ENCODE measurements at places on chromosomes 3 and 15.

DNA sequence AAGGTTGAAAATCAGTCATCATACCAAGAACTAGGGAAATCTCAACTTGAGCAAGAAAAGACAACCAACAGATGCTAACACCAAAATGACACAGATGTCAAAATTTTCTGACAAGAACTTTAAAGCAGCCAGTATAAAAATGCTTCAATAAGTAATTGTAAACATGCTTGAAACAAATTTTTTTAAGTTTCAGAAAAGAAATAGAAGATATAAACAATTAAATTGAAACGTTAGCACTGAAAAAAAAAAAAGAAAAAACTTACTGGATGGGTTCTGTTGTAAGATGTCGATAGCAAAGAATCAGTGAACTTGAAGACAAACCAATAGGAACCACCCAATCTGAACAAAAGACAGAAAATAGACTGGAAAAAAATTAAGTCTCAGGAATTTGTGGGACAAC, 8.0 kb downstream of the MYD88 start:
- no peak for DNase-seq

- DNase-seq = no peak
These were observed 271.2 kb upstream of the TRIM42 start for GRCh38 chr3:140406655-140407054.

DNA sequence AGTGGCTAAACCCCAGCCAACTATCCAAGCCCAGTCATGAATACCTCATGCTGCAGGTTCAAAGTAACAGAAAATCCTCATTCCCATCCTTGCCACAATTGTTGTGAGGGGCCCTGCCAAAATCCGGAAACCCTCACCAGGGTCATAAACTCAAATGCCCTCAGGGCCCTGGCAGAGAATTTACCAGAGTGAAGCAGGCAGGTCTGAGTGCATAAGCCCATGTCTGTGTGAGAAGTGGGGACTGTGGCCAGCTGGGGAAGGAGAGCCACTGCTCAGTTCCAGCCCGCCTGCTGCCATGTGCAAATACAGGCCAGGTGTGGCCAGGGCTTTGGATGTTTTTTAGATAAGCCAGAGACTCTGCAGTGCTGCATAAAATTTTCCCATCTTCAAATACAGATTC, 7.0 kb downstream of the CEP152 start:
- no peak for DNase-seq

DNA sequence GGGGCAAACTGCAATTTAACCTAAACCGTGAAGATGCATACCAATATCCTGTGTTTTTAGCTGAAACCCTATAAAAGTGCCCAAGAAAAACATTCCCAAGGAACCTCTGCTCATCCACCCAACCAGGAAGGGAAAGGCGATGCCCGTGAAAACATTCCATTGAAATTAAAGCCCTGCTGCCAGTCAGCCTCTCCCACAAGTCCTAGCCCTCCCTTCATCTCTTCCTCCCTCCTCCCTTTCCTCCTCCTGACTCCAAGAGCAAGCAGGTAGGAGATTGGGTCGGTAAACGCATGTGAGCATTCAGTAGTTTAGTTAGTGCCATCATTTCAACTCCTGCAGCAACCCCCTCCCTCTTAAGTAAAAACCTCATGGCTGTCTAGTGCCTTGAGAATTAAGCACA, 27.7 kb downstream of the HES1 start:
- no peak for DNase-seq

DNA sequence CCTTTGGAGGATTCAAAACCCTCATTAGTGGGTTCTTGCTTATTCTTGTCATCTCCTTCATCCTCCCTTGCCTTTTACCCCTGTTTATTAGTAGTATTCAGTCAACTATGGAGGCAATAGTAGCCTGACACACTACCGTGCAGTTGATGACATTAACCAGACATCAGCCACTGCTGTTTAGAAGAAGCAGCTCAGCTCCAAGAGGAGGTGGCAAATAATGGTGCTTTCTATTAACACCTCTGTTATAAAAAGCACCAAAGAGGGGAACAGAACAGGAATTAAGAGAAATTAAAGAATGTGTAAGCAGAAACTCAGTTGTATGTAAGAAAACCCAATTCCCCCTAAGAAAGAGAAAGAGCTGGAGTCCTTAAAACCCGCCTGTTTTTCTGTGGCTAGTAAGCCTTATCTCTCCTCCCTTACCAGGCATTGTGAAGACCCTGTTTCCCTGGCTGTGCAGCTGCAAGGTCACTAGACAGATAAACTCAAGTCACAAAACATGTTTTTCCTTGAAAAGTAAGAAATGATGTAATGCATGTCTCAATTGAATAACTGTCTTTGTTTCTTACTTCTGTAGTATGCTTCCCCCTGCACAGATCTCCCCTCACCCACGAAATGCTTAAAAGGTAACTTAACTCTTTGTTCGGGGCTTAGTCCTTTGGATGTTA, 21.2 kb downstream of the CCR4 start:
- no peak for DNase-seq

DNA sequence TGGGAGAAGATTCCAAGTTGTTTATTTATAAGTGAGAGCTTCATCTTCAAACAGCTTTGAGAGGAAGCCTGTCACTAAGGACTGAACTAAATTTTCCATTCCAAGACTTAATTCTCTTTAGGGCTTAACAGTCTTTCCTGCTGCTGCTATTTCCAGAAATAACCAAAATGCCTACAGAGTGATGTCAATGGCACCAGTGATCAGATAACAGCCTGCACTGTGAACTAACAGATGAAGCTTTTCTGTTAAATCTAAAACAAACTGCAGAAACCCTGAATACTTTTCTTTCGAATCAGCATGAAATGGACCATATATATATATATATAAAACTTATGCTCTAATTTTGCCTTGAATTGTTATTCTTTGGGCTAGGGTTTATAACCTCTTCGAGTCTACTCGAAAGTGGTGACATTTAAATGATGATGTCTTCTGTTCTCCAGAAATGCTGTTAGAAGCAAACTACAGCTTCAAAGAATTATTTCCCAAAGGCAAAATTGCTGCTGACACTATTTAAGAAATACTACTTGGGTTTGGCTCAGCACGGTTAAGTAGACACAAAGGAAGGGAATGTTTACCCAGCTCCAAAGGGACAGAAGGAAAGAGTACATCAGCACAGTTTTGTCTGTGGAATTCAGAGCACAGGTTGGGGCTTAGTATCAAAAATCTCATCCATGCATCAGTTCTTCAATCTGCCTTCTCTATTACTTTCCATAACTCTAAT, 238.5 kb upstream of the LRRN1 start:
- DNase-seq = no peak

GRCh38 chr15:38843051-38843501, 278.5 kb upstream of the RASGRP1 start:
- no peak for DNase-seq

GRCh38 chr3:149585401-149585726, 72.5 kb downstream of the WWTR1 start:
- DNase-seq = no peak

DNA sequence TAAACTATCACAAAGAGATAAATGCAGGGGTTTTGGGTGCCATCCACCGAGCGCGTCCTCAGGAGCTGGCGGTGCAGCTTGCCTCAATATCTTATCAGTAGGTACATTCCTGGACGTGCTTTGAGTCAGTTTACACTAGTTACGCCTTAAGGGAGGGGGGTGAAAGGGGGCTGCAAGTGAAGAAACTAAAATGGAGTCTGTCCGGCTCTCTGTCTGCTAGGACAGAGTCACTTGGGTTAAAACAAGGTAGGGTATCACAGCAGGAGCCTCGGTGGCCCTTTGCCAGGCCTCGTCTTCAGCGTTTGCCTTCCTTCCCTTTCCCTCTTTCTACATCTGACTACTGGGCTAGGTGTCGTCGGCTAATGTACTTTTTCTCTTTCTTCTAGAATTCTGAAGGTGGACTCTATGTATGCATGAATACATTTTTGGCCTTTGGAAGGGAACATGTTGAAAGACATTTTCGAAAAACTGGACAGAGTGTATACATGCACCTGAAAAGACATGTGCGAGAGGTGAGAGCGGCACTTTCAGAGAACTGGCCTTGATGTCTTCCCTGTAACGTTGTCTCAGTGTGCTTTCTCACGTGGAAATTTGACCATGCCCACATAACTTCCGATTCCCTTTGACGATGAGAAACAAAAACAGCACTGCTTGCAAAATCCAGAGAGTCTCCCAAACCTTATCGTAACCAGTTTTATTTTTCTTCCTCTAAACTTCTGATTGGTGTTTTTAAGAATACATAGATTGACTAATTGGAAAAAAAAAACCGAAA, 28.8 kb downstream of the USP13 start:
- no peak for DNase-seq

DNA sequence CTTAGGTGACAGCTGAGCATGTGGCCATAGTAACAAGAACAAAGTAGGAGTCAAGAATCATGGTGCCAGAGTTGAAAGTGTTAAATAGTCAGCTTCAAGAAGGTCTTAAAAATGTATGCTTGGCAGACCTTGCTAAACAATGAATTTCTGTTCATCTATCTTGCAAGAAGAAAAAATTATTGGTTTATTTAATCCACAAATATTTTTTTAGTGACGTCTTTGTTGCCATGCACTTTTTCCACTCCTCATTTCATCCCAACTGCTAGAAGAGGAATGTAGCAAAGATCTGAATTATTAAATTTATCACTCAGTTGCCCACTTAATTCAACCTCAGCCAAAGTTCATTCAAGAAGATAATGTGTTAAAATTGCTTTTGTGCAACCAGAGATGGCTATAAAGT, 3.2 kb upstream of the SLC4A7 start:
- no peak for DNase-seq

GRCh38 chr3:4355401-4356219, 52.4 kb downstream of the SETMAR start:
- DNase-seq = no peak

DNA sequence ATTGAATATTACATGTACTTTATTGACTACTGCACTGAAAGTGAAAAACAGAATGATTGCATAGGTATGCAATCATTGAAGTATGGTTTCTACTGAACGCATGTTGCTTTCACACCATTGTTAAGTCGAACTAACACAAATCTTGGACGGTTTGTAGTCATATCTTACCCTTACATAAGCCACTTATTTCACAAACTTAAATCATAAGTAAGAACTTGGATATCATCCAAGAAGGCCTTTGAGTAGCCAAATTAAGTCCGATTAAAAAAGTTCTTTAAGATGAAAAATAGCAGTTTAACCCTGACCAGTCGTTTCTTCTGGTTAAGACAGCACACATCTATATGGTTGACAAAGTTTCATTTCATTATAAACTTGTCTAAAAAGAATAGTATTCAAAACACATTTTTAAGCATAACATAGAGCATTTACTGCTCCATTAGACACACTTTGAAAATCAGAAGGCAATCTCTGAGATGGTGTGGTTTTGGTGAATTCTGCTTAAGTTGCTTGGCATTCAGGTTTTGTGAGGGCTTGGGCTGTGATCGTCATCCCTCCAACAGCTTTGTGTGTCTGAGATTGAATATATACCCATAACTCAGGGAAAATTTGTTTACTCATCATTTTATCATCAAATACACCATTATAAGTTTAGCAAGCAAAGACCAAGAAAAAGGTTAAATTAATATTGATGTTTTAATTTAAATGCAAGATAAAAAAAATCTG, 92.2 kb downstream of the NFKBIZ start:
- no peak for DNase-seq

GRCh38 chr3:152610622-152611021, 224.3 kb upstream of the P2RY1 start:
- DNase-seq = no peak

DNA sequence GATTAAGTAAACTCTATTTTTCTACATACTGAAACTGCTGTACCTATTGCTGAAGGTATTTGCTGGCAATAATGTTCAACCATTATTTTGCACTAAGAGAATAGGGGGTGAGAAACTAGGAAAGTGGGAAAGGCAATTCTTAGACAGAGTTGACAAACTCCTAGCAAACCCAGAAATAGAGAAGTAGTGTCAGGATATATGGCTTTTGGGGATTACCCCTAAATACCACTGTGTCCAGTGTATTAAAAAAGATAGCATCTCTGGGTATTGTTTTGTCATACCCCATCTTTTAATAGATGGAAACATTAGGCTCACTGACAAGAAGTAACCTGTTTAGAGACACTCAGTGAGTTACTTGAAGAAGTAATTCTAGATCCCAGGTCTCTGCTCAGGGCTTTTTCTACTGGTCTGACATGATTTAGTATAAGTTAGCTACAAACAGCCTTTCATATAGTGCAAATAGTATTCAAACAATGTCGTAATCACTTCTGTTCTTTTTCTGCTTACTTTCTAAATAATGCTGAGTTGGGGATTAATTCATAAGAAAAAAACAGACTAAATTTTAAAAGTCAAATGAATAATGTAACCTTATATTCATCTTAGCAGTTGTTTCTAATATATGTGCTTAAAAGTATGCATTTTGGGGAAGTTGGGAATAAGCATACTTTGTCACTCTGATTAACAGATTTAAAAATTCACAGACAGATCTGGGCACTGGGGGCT, 107.2 kb downstream of the IL1RAP start:
- DNase-seq = no peak

DNA sequence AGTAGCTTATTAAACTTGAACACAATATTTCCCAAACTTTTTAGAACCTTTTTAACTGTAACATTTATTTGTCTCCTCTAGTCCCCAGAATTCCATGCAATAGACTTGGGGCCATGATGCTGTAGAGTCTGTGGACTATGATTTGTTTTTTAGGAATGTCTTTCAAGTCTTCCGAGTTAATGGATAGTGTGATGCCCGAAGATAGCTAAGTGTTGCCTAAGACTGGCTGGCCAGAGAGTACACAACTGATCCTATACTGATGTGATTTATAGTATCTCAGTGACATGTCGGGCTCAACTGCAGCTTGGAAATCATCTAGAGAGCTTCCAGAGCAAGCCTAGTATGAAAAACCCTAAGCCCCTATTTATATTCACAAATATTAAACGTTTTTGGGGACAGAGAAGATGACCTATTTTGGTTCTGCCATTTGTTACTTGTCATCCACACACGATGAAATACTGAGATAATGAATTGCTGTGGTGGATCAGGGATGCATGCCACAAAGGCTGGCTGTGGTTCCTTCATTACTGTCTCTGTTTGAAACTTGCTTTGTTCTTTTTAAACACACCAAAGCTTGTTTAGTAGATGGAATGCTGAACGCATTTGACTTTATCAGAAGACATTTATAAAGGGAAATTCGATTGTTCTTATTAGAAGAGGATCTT, 507.4 kb downstream of the TAFA4 start:
- DNase-seq = no peak

- DNase-seq = no peak
These were observed 7.2 kb upstream of the SEC22A start for GRCh38 chr3:123194552-123194951.

DNA sequence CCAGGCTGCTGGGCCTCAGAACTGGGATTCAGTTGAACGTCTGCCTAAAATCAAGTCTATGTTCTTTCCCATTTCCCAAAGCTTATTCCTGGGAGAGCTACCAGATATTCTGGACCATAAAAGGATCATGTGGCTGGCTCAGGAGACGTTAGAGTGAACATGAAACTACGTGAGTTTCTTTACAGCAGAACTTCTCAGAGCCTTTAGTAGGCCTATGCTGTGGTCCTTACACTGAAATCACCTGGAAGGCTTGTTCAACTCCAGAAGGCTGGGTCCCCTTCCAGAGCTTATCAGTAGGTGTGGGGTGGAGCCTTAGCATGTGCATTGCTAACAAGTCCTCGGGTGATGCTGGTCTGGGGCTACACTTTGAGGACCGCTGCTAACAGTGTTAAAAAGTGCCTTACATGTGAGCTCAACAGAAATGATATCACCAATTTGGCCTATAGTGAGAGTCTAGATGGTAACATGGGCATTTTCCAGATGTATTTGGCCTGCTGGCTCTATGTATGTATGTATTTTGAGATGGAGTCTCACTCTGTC, 50.7 kb downstream of the LMCD1 start:
- DNase-seq = no peak
